Inflammatory macrophage treated with lipopolysaccharide for 4 hours (primary cell): ENCODE measurements at places on chromosomes 2 and 18.

DNA sequence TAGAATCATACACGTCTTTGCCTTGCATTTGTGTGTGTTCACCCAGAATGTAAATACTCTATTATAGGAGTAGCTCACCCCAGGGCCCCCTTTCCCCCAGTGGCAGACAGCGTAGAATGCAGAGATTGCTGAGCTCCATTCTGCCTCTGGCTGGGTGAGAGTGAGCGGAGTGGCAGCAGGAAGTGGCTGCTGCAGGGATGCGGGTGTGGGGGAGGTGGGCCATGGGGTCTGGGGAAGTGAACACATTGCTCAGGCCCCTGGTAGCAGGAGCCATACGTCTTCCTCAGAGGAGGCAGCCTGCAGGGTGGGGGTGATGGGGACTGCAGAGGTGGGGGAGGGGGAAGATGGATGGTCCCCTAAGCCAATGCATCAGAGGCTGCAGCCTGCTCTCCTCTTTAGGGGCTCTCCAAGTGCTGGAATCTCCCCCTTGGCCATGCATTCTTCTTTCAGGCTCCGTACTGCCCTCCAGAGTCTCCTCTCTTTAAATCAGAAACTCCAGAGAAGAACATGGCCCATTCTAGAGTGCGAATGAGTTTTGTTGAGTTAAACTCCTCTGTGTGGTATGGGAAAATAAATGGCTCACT is 72.2 kb downstream of the CELF4 start:
- DNase-seq: no peak

GRCh38 chr2:160994141-160995002 is 165.9 kb upstream of the TANK start:
- peak; percentile 84 for DNase-seq

GRCh38 chr18:7447318-7448028 is 119.6 kb upstream of the PTPRM start:
- DNase-seq: no peak

GRCh38 chr2:73202156-73203054 is at the start of gene NOTO:
Gene NOTO (plus strand): TSS chr2:73202574. CDS start chr2:73202667, 93 bp downstream.
- DNase-seq: no peak

GRCh38 chr18:34158881-34159690 is 65.6 kb downstream of the NOL4 start:
- DNase-seq: no peak

GRCh38 chr2:185796758-185797157 is 58.2 kb downstream of the FSIP2 start:
- no peak for DNase-seq

GRCh38 chr18:38460657-38461056 is 895.1 kb upstream of the CELF4 start:
- DNase-seq: no peak

DNA sequence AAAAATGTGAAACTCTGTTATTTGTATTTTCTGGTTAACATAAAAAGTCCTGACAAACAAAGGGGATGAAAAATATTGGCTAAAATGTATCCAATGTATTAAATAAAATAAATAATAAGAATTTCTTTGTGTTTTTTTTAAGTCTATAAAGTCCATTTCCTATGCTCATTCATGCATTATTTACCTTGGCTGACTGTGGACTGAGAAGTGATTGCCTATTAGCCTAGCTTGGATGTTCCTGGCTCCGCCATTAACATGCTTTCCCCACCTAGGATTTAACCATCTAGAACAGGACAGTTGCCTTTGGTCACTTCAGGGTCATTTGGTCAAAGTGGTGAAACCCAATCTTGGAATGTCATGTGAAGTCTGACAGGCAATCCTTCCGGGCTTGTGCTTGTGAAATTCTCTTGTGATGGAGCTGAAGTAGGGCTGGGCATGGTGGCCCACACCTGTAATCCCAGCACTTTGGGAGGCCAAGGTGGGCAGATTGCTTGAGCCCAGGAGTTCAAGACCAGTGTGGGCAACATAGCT is 60.4 kb upstream of the TANC1 start:
- no peak for DNase-seq

DNA sequence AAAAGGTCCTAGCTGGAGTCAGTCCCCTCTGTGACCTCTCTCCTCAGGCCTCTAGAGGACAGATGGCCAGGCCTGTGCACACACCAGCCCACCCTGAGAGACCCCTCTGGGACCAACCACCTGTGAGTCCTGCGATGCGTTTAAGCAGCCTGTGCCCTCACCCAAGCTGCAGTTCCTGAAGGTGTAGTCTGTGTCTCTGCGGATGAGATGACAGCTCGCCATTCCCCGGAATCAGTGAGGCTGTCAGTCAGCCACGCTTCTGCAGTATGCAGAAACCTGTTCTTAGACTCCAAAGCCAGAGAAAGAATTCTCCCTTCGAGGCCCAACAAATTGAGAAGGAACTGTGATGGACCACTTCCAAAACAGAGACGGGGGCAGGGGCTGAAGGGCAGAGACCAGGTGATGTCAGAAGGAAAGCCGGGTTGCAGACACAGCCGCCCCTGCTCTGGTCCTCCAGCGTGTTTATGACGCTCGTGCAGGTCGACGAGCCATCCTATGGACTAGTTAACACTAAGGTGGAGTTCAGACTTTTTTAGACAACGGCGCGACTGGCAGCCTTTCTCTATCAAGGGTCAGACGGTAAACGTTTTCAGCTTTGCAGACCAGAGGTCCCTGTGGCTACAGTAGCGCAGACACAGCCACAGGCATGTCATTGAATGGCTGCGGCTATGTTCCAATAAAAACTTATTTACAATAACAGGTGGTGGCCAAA is 10.2 kb downstream of the MTERF4 start:
- no peak for DNase-seq

GRCh38 chr2:217477583-217477982 is 525.2 kb downstream of the TNS1 start:
- DNase-seq: no peak

DNA sequence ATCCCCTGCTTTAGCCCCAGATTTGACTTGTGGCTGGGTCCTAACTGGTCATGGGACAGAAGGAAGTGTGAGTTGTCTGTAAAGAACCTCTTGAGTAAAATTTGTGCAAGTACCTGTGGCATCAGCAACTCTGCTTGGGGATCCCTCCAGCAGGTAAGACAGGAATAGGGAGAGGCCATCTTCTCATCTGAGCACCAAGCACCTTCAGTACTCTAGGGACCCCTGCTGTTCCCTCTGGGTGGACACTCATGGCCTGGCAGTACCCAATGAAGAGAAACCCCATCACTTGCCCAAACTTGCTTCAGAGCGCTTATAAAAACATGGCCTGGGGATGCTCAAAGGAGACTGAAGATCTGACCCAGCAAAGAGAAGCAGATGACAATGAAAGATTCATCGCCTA is 297.8 kb downstream of the SP3 start:
- no peak for DNase-seq

DNA sequence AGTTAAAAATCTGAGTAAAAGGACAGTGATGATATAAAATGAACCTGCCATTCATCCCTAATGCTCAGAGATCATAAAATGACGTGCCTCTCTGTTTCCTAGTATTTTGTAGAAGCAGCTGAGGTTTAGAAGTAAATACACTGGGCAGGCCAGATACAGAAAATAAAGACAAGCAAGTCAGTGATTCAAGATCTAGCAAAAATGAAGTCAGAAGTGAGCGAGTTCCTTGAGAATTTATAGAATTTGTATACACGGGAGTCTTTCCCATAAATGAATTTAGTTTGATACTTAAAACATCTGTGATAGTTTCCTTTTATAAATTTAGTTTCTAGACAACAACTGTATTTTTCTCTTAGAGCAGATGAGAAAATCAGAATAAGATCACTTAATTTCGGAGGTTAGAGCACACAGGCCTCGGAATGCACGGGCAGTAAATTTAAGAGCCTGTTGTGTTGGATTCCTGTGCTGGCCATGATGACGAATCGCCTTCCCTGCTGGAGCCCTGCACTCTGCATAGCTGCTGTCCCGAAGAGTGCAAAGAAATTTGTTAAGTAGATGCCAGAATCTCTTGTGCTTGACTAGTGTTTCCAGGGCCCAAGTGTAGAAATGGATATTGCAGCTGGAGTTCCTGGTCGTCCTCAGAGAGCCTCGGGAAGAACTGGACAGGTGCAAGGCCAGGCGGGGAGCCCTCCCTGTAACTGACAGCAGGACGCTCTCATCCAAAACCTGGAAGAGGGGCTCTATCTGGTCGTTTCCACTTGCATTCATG is 83.7 kb upstream of the RBM44 start:
- DNase-seq: no peak

DNA sequence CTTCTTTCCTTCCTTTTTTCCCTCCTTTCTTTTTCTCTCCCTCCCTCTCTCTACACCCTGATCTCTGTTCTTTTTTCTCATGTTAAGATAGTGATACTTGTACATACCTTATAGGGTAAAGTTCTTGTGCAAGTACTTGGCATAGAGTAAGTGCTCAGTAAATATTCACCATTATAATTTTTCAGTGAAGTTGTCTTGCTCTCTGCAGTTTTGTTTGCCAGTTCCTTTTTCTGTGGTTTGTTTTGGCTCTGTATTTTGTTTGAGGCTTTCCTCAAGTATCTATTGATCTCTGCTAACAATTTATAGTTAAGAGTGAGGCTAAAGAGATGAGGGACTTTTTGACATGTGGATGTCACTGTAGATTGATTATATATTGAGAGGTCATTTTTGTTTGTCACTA is 48.0 kb downstream of the MTX2 start:
- DNase-seq: no peak

DNA sequence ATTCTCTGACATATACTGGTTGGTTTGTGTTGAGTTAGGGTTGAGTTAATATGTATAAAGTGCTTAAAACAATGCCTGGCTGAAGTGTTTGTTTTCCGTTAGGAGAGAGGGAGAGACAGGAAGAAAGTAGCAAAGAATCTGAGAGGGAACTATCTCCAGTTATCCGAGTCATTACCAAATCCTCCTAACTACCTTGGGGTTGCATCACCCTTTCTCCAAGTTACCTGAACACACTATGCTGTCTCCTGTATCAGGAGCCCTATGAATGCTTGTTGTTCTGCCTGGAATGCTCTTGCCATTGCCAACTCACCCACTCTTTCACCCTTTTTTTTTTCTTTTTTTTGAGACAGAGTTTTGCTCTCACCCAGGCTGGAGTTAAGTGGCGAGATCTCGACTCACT is 47.9 kb upstream of the ITGAV start:
- no peak for DNase-seq

DNA sequence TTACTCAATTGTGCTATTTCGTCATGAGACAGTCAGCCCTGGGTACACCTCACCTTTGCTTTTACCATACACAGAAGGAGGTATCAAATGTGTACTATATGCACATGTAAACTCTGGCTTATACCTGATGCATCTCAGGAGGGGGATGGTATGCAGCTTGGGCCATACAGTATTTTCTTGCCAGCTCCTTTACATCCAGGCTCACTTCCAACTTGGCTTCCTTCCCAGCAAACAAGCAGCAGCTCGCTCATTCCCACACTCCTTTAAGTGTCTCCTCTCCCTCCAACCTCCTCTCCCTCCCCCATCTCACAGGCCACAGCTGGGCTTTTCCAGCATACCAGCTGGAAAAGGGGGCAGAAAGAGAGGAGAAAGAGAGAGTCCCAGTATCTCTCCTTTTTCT is 9.6 kb downstream of the MARCHF4 start:
- no peak for DNase-seq

DNA sequence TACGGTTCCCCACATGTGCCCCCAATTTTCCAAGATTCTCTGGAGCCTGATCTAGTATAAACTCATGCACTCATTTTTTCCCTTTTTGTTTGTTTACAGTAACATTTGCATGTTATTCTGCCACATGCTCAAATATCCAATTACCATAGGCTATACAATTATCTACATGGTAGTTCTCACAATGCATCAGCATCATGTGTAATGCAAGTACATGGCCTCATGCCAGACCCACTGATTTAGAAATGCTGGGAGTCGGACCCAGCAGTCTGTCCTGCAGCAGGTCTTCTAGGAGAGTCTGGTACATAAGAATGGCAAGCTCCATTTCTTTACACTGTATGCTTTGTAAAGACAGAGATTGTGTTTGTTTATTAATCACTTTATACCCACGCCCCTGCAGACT is 107.7 kb downstream of the CBLN2 start:
- DNase-seq: no peak

DNA sequence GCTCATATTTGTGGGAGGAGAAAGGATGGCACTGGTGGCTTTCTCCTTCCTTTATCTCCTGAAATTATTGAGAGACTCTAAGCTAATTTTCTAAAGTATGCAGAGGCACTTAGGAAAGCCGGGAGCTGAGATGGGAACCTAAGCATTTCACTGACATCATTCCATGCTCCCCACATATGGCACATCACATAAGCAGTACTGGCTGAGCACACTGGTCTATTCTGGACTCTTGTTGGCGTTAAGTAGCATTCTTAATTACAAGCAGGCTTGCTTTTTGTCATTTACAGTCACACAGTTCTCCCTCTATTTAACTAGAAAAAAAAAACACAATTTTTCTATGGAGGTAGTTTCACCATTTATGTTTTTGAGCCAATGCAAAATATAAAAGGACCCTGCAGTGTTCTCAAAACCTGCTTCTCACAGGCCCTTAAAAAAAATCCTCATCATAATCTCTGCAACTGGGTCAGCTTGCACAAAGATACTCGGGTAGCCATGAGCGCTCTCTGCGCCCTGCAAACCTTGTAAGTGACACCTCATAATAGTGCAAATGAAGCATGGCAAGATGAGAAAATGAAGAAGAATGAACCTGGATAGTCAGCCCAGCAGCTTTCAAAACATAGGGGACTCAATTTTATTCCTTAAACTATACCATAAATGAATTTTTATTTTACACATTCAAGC is 688.6 kb downstream of the NRXN1 start:
- DNase-seq: no peak

- peak; percentile 96 for DNase-seq
Measured at GRCh38 chr2:236972491-236973342, 113.0 kb upstream of the COPS8 start.

DNA sequence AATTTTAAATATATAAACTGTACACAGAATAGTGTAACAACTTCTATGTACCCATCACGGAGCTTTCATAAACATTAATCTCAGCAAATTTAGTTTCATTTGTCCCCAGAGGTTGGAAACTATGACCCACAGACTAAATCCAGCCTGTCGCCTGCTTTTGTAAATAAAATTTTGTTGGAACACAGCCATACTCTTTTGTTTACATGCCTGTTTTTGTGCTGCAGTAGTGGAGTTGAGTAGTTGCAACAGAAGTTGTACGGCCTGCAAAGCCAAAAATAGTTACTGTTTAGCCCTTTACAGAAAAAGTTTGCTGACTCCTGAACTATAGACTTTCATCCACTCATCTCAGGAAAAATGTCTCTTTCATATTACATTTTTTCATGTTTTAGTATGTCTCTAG is 39.8 kb downstream of the RBM45 start:
- no peak for DNase-seq

DNA sequence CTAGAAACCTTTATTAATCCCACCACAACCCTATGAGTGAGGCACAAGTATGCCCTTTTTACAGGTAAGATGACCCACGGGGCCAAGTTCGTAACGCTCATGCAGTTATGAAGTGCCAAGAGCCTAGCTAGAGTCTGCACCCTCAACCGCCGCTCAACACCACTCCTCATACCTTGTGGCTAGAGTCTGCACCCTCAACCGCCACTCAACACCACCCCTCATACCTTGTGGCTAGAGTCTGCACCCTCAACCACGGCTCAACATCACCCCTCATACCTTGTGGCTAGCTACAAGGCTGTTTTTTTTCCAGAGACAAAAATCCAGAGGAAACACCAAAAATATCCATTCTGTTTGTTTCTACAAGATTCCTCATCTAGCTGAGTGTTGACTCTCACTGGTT is 4.6 kb downstream of the TXNL4A start:
- no peak for DNase-seq
